ENCODE measurements at places on chromosomes 4 and X.

DNA sequence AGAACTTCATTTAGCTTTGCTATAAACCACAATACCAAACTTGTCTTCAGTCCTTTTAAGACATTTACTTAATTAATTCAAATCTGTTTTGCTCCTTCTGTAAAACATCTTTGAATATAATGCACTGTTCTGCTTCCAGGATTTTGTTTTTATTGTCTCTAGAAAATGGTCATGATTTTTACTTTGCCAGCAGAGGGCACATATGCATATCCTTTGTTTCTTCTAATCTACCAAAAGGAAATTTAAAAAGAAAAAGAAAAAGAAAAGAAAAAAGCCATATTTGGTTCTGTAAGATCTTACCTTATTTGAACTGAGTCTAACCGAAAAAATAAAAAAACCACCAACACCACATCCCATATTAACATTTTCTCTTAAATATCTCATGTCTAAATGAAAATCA is 101.9 kb upstream of the CCSER1 start:
- no peak for DNase-seq

GRCh38 chr4:20323991-20324390 is 72.3 kb downstream of the SLIT2 start:
- peak; percentile 7 for DNase-seq

DNA sequence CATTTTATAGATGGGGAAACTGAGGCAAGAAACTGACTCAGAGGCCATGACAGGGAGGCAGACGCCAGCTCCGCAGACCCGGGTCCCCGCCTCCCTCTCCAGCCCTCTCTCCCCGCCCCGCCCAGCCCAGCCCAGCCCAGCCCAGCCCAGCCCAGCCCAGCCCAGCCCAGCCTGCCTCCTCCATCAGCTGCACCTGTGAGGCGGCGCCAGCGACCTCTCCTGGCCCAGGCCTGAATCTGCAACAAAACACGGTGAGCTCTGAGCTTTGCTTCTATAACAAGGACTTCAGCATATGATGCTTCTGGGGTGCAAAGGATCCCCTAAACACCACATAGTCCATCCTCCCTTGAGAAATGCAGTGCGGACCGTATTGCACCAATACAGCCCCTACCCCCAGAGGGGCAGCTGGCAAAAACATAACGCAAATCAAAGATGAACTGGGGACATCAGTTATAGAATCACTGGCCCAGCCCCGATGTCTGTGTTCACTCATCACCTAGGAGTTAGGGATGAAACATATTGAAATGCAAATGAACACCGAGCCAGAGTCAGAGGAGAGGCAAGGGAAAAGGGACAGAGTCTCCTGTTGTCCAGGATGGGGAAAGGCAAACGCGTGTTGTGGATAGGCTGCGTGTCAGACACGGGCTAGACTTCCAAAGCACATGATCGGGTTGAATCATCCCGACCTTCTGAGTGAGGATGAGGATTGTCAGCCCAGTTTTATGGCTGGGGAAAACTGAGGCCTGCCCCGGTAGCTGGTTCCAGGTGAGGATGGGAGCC is 216.1 kb upstream of the PSAPL1 start:
- peak; percentile 81 for DNase-seq

DNA sequence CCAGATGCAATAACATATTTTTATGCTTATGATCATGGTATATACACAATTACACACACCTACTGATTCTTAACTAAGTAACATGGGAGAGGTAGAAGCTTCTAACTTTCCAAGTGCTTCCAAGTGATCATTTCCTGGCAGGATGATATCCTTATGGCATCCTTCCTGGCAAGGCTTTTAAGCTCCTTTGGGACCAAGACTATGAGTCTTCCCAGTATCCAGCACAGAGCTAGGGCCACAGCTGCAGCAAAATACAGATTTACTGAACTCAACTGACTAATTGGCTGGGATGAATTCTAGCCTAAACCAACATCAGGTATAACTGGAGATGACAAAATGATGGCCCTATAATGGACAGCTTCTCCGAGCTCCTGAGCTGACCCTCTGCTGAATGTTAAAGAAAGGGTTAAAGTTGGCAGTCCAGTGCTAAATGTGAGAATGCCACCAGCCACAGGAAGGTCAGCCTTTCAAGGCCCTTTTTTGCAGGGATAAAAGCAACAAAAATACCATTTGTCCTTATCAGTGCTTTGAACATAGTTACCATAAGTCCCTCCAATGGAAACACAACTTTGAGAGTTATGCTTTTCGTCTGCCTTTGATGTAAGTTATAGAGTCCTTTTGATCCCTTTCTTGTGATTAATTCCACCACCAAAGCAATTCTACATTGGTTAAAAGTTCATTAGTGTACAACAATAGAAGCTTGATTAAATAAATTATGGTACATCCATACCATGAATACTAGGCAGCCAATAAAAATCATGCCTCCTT is 73.4 kb downstream of the MGST2 start:
- DNase-seq: no peak

GRCh38 chrX:27889878-27890277 is 82.1 kb downstream of the MAGEB10 start:
- DNase-seq: no peak

- peak; percentile 36 for DNase-seq
These were observed 15.4 kb downstream of the MRFAP1 start for GRCh38 chr4:6655924-6656323.

DNA sequence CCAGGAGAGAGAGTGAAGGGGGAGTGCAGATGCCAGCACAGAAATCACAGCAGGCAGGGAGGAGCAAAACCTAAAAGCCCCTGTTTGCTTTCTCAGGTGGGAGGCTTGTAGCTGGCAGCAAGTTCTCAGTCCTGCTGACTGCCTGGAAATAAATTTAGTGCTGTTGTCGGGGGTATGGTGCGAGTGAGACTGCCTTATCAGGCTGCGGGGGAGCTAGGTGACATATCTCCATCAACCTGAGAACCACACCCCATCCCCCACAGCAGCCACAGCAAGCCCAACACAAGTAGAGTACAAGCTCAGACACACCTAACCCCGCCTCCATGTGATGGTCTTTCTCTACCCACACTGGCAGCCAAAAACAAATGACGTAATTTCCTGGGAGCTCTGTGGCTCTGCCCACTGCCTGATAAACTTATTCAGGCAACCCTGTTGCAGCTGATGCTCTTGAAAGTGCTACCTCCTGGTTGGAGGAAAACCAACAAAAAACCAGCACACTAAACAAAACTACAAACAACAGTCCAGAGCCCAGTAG is 953.4 kb upstream of the NDST4 start:
- peak; percentile 47 for DNase-seq

GRCh38 chr4:134862116-134862515 is 660.5 kb upstream of the PABPC4L start:
- DNase-seq: no peak

GRCh38 chrX:54419559-54420302 is 20.5 kb upstream of the TSR2 start:
- DNase-seq: no peak

DNA sequence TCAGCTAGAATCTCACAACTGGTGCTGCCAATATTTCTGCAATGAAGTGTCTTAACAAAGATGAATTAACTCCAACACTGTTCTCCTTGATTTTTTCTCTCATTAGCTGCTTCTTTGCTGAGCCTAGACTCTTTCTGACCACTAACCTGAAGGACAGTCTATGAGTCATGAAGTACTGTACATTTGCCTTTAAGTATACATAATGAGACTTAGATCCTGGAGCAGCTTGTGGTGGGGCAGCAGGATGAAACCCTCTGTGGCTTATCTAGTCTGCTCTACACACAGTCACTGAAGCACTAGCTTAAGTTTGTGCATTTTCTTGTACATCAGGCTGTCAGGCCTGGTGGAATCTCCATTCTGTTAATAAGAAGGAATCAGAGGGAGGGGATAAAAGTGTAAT is 307.4 kb upstream of the SMIM31 start:
- no peak for DNase-seq

DNA sequence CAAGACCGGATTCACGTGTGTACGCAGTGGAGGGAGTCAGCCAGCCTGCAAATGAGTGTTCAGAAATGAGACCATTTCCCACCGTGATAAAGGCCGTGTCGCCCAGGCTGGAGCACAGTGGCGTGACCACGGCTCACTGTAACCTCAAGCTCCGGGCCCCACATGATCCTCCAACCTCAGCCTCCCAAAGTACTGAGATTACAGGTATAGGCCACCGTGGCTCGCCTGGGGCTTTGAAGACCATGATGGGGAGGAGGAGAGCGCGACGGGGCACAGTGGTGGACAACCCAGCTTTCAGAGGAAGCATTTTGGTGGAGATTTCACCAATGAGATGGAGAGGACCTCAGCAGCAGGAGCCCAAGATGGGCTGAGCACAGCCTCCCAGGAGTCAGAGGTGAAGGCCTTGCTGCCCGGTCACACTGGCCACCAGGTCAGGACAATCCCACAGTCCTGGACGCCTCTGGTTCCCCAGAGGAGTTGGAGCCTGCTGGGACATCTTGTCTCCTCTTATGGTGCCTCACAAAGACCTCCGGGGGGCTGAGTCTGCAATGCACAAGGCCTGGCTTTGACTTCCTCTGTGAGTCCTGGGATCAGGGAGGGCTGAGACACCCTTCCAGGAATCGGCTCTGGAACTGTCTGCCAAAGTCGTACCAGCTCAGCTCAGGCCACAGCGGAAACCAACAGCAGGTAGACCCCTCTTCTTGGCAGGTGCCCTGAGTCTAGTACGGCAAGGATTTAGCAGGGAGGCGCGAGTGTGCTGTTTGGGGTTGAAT is 22.4 kb upstream of the MXD4 start:
- DNase-seq: no peak

GRCh38 chr4:88826771-88827170 is 129.1 kb upstream of the NAP1L5 start:
- no peak for DNase-seq

GRCh38 chr4:72301759-72302158 is 267.3 kb downstream of the ADAMTS3 start:
- no peak for DNase-seq

DNA sequence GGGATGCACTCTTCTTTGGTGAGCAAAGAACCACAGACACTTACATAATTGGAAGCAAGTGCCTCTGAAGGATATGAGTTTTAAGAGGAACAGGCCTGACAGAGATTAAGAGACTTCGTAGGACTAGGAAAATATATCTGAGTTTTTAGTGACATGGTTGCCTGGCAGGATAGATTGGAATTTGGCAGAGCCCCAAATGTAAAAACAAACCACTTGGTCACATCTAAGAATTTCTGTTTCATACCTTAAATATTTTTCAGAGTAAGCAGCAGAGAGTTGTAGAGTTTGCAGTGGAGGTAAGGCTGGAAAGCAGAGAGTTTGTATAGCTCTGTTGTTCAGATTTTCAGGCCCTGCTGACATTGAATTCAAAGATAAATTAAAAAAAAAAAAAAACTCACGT is 150.1 kb upstream of the MAGEB2 start:
- DNase-seq: no peak

DNA sequence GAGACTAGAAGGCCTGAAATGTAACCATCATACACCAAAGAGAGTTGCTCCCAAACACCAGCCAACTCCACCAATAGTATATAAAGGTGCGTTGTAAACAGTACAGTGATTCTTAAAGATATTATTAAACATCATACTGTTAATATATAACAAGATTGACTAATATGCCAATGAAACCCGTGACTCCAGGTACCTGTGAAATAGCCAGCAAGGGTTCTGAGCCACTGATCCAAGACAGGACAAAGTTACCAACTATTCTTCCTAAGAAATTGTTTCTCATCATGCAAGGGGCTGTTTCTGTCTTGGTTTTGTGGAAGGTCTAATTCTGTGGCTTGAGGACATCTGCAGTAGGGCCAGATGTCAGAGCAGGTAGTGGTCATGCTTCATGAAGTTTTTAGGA is 47.2 kb downstream of the FHL1 start:
- no peak for DNase-seq

GRCh38 chr4:150229520-150229919 is 151.3 kb downstream of the DCLK2 start:
- DNase-seq: no peak

DNA sequence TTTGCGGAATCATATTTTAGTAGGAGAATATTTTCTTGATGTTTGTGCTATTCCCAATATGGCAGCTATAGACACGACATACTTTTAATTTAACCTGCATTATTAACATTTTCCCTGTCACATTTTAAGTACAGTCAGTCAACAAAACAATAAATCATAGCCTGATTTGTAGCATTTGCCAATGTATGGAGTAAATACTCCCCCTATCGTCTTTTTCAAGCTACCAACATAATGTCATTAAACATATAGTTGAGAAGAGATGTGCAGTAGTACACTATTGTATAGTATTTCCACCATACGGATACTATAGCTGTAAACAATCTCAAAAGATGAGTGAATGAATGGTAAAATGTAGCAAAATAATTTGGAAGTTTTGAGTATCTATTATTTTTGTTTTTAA is 303.7 kb upstream of the MAGEB2 start:
- no peak for DNase-seq

DNA sequence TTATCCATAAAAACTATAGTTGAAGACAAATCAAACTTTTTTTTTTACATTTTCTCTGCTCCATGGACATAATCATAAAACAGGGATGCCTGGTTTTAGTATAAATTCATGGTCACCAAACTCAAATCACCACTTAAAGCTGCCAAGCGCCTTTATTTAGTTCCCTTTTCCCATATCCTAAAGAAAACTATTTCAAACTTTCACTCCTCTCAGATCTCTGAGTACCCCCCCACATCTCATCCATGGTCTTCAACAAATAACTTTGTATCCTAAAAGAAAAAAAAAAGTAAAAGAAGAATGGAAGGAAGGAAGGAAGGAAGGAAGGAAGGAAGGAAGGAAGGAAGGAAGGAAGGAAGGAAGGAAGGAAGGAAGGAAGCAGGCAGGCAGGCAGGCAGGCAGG is 1438.7 kb downstream of the C4orf33 start:
- no peak for DNase-seq

- no peak for DNase-seq
These were observed 11.9 kb upstream of the SEL1L3 start for GRCh38 chr4:25874655-25875054.

GRCh38 chr4:11230866-11231265 is 197.8 kb downstream of the HS3ST1 start:
- peak; percentile 26 for DNase-seq

GRCh38 chr4:41122775-41123174 is 91.6 kb downstream of the APBB2 start:
- peak; percentile 54 for DNase-seq

- DNase-seq: no peak
These were observed 105.4 kb downstream of the MTNR1A start for GRCh38 chr4:186449954-186450353.

DNA sequence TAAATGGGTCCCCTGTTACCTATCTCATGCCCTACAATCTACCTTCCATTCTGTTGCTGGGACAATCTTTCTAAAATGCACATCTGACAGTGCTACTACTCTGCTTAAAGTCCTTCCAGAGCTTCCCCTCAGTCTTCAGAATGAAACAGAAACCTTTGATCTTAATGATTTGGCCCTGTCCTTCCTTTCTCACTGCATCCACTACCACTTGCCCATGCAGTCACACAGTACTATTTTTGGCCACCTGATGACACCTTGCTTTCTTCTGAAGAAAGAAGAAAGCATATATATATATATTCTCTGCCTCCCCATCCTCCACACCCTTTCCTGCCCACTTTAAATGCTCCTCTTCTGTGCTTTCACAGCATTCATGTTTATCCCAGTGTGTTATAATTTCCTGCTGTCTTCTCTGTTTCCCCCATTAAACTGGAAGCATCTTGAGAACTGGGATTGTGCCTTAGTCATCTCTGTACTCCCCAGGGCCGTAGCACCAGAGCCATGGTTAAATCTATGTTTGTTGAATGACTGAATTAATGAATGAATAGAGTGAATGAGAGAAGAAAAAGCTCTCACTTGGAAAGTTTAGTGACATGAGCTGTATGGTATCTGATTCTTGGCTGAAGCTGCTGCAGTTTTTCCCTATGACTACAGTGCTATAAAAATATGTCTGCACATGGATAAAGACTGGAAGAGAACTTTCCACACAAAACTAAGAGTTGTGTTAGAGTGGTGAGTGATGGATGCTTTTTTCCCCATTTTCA is 56.2 kb downstream of the RTL9 start:
- no peak for DNase-seq

GRCh38 chr4:113169368-113169767 is 119.9 kb downstream of the ANK2 start:
- DNase-seq: peak; percentile 53
